ENCODE measurements at places on chromosomes 7 and 10.

- DNase-seq = no peak
Observed at GRCh38 chr10:23106331-23107072, 11.1 kb downstream of the MSRB2 start.

GRCh38 chr10:14601326-14601725, 173.4 kb downstream of the FAM107B start:
- no peak for DNase-seq

DNA sequence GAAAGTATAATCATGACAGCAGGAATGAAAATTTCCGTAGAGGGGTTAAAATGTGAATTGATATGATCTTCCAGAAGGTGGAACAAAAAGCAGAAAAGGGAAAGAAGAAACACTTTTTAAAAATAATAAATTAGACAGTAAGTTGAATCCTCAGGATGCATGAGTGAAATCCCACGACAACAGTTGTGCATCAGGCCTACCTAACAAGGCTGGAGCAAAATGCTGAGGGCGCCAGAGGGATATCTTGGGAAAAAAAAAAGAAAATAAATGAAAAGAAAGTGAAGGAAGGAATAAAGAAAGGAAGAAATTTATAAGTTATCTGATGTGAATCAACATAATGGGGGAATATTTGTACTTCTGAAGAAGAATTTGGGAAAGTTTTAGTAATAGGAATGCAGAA, 13.0 kb upstream of the HUS1 start:
- no peak for DNase-seq

- peak; percentile 83 for DNase-seq
Observed at GRCh38 chr10:83545901-83546391, 593.4 kb upstream of the GHITM start.

GRCh38 chr7:69403169-69403568, 195.1 kb upstream of the AUTS2 start:
- no peak for DNase-seq

- DNase-seq = no peak
Observed at GRCh38 chr7:154748089-154748786, 254.7 kb downstream of the PAXIP1 start.

- peak; percentile 90 for DNase-seq
Observed at GRCh38 chr7:17234398-17235031, 63.9 kb upstream of the AHR start.

DNA sequence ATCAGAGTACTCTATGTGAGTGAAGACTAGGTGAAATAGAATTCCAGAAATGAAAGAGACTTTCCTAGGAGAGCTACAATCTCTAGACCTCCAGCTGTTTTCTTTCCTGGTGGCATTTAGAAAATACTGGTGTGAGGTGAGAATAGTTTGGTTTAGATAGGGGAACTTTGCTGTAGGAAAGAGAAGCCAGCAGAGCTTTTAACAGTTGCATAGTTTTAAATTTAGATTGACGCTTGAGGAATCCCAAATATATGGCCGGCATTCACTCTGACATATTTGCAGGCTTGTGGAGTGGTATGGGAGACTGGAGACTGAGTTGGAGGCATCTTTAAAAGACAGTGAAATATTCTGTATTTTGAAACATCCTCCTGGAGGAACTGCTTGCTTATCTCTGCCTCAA, 94.3 kb upstream of the ETV1 start:
- no peak for DNase-seq

DNA sequence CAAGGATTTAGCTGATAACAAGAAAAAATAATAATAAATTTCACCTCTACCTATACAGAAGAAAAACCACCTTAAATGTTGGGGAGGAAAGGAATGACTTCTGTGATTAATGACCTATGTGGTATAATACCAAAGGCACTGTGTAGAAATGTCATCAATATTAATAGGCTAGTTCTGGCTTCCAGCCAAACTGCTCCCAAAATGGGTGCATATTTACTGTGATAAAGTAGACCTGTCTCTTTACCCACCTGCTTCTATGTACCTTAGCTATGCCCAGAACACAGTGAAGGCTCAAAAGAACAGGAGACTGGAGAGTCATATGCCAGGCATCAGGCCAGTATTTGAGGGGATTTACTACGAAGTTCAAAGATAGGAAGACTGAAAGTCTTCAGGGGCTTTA, 76.0 kb downstream of the ATE1 start:
- no peak for DNase-seq

DNA sequence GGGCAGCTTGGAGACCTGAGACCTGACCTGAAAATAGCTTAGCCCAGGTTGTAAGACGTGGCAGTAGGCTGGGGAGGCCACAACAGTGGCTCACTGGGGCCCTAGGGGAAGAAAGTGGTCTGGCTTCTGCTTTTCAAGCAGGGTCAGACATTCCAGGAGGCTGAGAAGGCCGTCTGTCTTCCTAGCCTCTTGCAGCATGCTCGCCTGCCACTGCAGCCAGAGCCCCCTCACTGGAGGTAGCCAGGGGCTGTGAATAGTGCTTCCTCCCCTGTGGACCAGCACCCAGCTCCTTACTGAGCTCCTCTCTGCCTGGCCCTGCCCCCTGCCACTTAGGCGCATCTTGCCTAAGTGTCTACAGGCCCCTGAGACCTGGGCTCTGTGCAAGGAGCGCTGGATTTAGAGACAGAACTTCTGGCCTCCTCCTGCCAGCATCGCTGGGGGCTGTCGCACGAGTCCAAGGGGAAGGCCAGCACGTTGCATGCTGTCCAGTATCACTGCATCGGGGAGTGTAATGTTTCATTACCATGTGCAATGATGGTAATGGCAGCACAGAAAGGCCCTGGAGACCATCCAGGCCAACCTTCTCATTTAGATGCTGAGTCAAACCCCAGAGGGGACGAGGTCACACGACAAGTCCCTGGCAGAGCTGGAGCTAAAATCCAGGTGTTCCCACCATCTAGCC, 12.7 kb downstream of the ZMIZ1 start:
- DNase-seq = no peak

GRCh38 chr10:30103595-30104320, 44.4 kb upstream of the JCAD start:
- peak; percentile 62 for DNase-seq

DNA sequence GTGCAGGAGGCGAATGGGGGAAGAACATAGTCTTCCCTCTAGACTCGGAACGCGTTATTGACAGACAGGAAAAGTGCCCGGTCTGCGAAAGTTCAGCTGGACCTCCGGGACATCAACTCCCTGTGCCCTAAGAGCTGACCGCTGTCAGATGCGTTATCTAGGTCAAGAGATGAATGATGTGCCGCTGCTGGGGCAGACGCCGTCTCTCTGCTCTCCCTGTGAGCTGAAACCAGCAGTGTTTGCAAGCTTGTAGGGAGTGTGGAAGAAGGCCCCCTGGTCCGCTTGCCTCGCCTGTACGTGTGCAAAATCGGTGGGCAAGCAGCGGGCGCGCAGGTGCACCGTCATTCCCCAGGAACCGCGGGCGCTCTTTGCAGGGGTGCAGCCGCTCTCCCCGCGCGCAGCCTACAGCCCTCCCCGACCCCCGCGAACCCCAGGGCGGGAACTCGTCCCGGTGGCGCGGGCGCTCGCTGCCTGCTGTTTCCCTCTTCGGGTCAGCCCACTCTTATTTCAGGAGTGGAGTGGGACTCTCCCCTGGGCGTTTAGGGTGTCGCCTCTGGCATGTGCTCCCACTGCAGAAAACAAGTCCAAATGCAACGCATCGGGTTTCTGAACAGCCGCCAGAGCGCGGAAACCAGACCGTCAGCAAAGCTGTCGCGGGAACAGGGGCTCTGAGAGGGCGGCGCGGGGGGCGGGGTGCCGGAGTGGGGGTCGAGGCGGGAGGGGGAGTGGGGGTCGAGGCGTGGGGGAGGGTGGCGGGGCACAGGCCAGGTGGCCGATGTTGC, 1.8 kb upstream of the PFKFB3 start:
- DNase-seq = peak; percentile 53

GRCh38 chr7:133419041-133419440, 166.2 kb downstream of the EXOC4 start:
- no peak for DNase-seq

DNA sequence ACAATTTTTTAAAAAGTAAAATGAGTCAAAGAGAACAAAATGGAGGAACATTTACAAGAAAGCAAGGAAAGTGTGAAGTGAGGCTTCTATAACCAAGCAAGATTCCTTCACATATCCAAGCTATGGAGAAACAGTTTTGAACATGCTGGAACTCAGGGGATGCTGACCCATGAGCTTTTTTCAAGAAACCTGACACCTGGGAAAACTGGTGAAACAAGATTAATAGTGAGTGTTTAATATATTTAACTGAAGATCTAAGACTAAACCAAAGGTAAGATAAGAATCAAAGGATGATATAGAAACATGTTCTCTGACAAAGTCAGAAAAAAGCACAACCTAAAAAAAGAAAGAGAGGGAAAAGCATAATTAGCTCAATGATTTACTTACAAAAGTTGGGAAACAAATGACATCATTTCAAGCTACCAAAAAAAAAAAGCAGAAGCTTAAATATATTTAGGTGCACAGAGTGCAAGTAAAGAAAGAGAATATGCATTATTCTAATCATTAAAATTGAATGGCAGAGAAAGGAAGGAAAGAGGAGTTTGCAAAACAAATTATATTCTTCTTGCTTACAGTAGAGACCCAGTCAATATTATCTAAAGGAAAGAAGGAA, 24.9 kb downstream of the C7orf25 start:
- DNase-seq = no peak

GRCh38 chr10:132548869-132549268, 11.3 kb downstream of the INPP5A start:
- DNase-seq = no peak

DNA sequence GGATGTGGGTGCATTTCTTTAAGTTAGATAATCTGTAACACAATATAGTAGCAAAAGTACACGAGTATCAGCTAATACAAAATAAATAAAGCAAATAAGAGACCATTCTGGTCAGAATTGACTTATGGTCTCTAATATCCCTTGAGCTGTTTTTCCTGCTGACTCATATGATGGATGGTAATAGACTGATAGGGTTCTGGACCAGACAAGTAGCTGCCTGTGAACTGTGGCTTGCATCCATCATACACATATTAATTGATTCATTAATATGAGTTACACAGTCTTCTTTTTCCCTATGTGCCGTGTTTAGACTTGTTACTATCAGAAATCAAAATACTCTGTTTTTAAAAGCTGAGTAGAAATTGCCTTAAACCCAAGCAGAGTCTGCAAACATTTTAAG, 762.8 kb downstream of the GATA3 start:
- DNase-seq = no peak

DNA sequence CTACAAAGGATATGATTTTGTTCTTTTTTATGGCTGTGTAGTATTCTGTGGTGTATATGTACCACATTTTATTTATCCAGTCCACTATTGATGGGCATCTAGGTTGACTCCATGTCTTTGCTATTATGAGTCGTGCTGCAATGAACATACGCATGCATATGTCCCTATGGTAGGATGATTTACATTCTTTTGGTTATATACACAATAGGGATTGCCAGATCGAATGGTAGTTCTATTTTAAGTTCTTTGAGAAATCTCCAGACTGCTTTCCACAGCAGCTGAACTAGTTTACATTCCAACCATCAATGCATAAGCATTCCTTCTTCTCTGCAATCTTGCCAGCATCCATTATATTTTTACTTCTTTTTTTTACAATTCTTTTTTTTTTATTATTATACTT, 35.6 kb upstream of the FAM13C start:
- DNase-seq = no peak

DNA sequence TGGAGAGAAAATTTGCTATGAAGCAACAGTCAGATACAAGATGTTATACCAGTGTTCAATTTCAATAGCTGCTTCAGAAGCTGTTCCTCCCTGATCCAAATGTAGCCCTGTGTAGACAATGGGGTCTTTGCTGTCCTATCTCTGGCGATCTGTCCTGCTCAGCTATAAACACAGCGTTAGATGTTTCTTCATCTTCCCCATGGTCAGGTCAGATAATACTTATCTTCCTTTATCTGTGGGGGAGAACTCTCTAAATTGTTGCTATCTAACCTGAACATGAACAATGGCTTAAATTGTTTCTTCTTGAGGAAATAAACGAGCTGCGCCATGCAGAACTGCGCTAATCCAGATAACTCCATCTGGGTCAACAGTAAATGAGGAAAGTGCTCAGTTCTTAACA, 15.6 kb upstream of the KIAA1217 start:
- DNase-seq = no peak

DNA sequence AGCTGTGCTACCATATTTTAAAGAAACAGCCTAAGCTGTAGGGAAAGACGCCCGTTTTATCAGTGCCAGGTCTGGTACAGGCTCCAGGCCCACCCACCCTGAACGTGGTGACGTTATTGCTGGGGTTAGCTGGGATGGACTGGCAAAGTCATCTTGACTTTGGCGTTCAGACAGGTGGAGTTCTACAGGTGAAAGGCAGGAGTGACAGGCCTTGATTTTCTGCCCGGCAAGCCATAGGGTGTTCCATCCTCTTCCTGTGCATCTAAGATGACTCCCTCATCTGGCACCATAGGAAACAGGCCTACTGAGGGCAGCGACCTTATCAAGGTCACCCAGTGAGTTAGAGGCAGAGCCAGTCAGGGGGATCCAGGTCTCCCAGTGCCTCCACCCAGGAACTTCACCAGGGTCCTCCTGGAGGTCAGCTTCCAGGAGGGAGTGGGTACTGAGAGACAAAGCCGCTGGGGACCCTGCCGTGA, 41.6 kb downstream of the HK1 start:
- no peak for DNase-seq

- DNase-seq = peak; percentile 96
Observed at GRCh38 chr10:17023386-17024298, 106.0 kb downstream of the CUBN start.

DNA sequence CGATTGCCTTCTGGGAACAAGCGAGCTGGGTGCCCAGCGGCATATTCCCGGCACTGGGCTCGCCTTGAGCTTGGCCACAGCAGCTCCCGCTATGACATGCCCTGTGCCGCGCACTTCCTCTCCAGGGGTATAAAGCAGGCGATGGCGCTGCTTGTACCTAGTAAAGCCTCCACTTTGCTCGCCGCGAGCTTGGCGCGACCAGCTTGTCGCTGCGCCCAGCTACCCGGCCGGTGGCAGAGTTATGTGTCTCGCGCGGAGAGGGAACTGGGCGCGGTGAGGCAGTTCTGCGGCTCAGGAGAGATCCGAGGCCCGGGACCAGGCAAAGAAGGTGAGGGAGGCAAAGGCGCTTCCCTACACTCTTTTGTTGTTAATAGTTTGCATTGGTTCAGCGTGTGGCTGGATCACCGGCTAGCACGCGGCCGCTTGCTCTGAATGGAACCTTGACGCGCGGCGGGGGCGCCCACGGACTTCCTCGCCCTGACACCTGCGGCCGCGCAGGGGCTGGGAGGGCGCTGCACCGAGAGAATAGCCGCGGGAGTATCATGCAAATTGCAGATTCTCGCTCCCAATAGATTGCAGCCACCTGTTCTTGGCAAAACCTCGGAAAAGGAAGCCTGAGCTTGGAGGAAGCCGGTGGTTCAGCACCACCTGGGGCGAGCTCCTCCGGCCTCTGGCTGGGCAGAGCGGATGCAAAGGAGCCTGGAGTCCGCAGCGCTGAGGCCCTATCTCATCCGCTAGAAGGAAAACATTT, 3.0 kb upstream of the BUB3 start:
- peak; percentile 29 for DNase-seq

DNA sequence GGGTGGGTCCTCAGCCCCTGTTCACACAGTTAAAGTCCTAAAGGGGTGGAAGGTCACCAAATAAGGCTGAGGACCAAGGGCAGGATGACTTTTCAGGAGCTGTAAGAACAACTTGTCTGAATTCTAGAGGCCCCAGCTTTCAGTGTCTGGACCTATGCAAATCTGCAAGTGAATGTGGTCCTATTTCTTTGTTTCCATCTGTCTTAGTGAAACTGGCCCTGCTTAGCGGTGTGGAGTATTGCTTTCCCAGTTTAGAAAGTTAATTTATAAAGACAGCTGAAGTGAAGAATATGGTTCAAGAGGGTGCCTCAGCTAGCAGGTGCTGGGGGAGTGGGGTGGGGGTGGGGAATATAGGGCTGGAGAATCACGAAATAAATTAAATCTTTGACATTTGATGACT, 40.1 kb downstream of the HHEX start:
- DNase-seq = no peak

Data from endothelial cell of umbilical vein (primary cell).